ENCODE measurements at places on chromosomes 4 and X.

GRCh38 chrX:40476958-40477357 is 103.8 kb upstream of the ATP6AP2 start:
- DNase-seq, result no peak

DNA sequence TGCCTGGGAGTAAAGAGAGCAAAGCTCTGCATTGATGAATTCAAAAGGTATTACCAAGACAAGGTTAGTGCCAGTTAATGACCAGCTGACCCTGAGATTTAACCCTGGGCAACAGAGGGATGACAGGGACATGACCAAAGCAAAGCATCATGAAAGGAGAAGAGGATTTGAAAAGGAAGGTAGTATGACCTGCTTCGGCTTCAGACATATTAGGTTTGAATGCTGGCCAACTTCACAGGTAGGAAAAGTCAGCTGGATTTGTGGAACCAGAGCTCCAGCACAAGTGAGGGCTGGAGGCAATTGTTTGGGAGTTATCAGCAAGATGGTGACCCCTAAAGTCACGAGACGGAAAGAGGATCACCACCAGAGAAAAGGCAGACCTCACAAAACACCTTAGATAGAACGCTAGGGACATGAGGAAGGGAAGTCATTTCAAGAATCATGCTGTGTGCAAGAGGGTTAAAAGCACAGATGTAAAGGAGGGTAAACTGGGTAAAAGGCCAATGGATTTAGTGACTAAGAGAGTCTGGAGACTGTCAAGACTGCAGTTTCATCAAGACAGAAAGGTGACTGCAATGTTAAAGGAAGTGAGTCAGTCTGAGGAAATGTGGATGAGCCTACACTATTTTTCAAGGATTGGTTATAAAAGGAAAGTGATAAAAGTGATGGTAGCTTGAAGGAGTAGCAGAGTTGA is 45.6 kb downstream of the SH3RF1 start:
- no peak for DNase-seq

DNA sequence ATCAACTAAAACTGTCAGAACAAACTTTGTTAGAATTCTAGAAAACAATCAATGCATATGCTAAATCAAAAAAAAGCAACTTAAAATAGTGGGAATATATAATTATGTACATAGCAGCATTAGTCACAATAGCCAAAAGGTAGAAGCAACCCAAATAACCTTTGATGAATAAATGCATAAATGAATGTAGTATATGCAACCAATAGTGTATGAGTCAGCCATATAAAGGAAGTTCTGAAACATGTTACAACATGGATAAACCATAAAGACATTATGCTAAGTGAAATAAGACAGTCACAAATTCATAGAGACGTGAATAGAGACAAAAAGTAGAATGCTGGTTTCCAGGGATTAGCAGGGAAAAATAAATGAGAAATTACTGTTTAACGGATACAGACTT is 762.8 kb upstream of the INTU start:
- no peak for DNase-seq

GRCh38 chr4:85595098-85595775 is 120.3 kb downstream of the ARHGAP24 start:
- DNase-seq, result no peak

GRCh38 chr4:142961866-142962265 is 115.8 kb upstream of the INPP4B start:
- DNase-seq, result no peak

DNA sequence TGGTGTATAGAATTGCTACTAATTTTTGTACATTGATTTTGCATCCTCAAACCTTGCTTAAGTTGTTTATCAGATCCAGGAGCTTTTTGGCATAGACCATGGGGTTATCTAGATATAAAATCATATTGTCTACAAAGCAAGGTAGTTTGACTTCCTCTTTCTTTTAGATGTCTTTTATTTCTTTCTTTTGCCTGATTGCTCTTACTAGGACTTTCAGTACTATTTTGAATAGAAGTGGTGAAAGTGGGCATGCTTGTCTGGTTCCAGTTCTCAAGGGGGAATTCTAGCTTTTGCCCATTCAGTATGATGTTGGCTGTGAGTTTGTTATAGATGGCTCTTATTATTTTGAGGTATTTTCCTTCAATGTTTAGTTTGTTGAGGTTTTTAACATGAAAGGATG is 187.9 kb upstream of the LCORL start:
- DNase-seq, result no peak

- no peak for DNase-seq
Measured at GRCh38 chr4:140172960-140173359, 19.0 kb upstream of the MAML3 start.

GRCh38 chr4:139392797-139393196 is 61.1 kb upstream of the RAB33B start:
- DNase-seq, result no peak

GRCh38 chr4:110467400-110467799 is 8.6 kb upstream of the ENPEP start:
- DNase-seq, result no peak

DNA sequence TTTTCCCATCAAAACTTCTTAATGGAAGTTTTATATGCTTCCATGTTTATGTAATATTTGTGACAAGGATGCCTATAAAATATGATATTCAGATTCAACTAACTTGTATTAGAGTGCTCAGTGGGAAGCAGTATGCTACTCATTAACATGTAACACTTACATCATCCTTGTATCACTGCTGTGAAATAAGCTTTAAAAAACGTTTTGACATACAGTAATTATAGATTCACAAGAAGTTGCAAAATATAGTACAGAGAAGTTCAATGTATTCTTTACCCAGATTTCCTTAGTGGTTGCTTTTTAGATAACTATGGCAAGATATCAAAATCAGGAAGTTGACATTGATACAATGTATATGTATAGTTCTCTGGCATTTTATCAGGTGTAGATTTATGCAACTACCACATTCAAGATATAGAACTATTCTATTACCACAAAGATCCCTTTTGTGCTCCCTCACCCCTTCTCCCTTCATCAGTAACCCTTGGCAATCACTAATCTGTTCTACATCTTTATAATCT is 56.3 kb downstream of the DTHD1 start:
- DNase-seq, result no peak

- no peak for DNase-seq
Measured at GRCh38 chr4:94304365-94304971, 38.2 kb downstream of the HPGDS start.

DNA sequence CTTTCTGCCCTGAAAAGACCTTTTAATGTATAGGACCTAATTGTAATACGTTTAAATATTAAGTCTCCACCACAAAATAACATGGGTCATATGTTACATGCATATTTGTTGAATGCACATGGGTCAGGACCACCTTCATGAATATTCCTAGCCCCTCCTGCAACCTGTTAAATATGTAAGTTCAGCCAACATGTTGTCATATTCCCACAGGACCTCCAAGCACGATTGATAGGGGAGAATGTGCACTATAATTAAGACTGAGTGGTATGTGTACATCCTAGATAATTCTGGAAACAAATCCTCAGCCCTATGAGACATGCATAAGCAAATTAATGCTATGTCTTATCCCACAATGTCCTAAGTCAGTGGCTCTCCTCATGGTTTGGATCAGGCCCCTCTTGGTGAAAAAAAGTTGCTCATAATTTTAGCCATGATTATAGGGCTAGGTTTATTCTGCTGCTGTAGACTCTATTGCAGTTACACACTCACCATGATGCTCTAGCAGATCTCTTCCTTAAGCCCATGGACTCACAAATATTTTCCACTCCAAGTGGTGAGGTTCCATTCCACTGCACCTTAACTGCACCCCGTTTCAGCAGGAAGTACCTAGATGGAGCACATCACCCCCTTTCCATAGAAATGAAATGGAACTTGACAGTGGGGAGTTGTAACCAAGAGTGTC is 10.2 kb downstream of the TIGD2 start:
- DNase-seq, result no peak

GRCh38 chr4:86918539-86919072 is 16.2 kb upstream of the AFF1 start:
- DNase-seq, result no peak

DNA sequence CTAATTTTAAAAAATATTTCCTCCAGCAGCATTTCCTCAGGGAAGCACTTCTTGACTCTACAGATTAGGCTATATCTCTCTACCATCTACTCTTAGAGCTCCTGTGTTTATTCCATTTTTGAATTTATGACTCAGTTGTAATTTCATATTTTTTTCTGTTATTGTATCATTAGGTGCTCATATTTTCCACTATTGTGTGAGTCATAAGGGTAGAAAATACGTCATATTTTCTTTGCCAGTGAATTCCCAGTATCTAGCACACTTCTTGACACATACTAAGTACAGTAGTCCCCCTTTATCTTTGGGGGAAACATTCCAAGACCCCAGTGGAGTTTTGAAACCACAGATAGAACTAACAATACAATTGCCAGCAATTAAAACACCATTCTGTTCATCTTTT is 431.2 kb downstream of the GASK1B start:
- no peak for DNase-seq

GRCh38 chr4:83272900-83273299 is 11.7 kb downstream of the COQ2 start:
- DNase-seq, result no peak

- DNase-seq, result no peak
Measured at GRCh38 chrX:124238268-124238667, 94.2 kb upstream of the TEX13D start.

DNA sequence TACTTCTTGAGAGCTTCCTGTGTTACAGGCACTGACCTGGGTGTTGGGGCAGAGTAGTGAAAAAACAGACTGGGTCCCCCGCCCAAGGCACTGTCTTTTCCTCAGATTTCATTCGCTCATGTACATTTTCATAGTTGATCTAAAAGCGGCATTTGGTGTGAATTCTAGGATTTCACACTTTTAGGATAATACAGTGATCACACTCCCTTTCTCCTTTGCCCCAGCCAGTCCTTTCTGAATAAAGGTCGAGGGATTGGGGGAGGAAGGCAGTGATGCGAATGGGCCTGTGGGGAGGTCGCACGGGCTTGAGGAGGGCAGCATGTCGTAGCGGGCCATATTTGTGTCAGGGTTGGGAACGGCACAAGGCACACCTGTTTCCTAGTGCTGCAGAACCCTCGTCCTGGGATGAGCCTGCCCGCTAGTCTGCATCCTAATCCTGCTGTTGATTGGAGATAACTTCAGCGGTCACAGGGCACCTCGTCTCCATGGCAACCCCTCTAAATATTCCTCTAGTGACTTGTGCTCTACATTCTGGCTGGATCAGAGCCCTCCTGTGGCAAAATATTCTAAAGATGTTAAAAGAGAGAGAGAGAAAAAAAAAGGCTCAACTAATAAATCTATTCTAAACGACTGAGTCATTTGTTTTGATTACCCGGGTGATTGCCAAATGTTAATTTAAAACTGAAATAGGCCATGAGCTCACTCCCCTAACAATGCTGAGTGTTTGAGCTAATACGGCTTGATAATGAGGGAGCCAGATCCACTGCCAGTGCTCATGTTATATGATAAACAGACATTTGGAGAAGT is 21.8 kb downstream of the FHL1 start:
- no peak for DNase-seq

GRCh38 chr4:32589097-32589496 is 1868.9 kb downstream of the PCDH7 start:
- DNase-seq, result no peak

DNA sequence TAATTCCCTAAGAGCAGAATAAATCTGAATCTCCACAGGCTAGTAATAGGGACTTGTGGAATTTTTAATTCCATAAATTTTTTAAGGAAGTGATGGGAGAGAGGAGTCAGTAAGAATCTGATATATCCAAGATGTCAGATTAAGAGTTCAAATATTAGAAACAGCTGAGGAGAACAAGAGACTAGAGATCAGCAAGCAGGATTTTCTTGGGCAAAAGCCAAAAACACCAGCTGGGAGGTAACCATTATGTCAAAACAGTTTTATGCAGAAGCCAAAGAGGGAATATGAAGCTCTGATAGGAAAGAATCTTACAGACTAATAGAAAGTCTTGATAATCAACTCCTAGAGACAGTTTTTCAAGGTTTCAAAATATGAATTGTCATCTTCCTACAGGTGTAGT is 72.2 kb upstream of the RBPJ start:
- no peak for DNase-seq

- DNase-seq, result no peak
Measured at GRCh38 chr4:188408244-188409030, 269.2 kb downstream of the TRIML1 start.

- no peak for DNase-seq
Measured at GRCh38 chr4:150212927-150213326, 134.7 kb downstream of the DCLK2 start.

DNA sequence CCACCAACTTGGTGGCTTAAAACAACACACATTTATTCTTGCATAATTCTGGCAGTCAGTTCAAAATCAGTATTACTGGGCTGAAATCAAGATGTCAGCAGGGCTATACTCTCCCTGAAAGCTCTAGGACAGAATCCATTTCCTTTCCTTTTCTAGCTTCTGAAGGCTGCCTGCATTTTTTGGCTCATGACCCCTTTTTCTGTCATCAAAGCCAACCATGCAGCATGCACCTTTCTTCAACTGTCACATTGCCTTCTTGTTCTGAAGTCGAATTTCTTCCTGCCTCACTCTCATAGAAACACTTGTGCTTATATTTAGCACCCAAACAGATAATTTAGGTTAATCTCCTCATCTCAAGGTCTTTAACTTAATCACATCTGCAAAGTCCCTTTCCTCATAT is 79.8 kb upstream of the PPP1R2C start:
- no peak for DNase-seq

GRCh38 chr4:7554905-7555304 is 120.2 kb upstream of the PSAPL1 start:
- DNase-seq, result no peak

GRCh38 chr4:120232050-120232449 is 165.4 kb upstream of the MAD2L1 start:
- no peak for DNase-seq

GRCh38 chr4:38154681-38155588 is 194.7 kb downstream of the PTTG2 start:
- no peak for DNase-seq

DNA sequence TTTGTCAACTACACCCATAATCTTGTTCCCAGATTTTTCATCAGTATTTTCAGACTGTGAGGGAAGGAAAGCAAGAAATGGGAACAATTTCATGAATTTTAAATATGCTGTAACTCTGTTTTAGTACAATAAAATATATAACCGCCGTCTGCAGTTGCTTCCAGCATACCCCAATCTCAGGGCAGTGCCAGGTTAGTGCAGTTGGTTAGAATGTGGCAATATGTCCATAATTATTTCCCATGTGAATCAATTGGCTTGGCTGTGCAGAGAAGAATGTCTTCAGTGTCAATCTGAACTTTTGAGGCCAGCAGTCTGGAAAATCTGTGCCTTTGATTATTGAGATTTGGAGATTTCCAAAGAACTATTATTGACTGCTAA is 5.0 kb upstream of the MMAA start:
- no peak for DNase-seq

DNA sequence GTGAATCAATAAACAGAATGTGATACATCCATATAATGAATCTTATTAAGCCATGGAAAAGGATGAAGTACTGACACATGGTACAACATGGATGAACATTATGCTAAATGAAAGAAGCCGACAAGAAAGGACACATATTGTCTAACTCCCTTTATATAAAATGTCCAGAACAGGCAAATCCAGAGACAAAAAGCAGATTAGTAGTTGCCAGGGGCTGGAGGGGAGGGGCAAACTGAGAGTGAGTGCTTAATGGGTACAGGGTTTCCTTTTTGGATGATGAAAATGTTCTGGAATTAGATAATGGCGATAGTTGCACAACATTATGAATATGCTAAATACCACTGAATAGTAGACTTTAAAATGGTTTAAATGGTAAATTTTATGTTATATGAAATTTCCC is 17.4 kb downstream of the ADGRG4 start:
- no peak for DNase-seq
